ENCODE measurements at places on chromosomes 1 and 21.

- DNase-seq, result no peak
These were observed 149.4 kb downstream of the RERE start for GRCh38 chr1:8667869-8668594.

DNA sequence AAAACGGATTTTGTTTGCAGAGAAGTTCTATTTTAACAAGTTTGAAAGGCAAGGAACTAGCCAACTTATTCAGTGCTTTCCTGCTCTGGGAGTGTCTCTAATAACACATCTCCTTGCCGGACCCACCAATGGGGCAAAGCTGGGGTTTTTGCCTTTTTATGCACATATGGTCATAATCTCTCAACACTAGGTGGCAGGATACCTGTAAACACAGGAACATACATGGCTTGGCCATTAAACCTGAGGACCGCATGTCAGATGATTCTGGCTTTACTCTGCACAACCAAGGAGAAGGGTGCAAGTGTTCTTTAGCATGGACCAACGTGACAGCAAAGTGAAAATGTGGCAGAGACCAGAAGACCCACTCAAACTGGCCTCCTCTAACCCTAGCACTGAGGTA is 4.9 kb downstream of the TMEM9 start:
- DNase-seq, result no peak

- no peak for DNase-seq
These were observed 417.0 kb downstream of the PTBP2 start for GRCh38 chr1:97138515-97139032.

DNA sequence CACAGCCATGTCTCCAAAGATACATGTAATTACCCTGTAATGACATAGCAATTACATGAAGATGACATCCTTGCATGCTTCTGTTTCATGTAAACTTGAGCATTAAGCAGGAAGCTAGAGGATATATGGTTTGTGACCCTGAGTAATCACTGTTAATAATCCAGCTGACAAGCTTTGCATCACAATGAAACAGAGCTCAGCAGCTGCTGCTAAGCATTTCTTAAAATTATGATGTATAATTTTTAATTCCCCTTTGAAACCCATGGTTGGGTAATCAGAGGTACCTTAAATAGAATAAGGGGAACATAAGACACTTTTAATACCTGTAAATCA is 293.5 kb downstream of the NTNG1 start:
- DNase-seq, result no peak

GRCh38 chr1:154624746-154625643 is 17.0 kb upstream of the ADAR start:
- no peak for DNase-seq

GRCh38 chr21:33947451-33948095 is 32.0 kb upstream of the ATP5PO start:
- DNase-seq, result no peak

DNA sequence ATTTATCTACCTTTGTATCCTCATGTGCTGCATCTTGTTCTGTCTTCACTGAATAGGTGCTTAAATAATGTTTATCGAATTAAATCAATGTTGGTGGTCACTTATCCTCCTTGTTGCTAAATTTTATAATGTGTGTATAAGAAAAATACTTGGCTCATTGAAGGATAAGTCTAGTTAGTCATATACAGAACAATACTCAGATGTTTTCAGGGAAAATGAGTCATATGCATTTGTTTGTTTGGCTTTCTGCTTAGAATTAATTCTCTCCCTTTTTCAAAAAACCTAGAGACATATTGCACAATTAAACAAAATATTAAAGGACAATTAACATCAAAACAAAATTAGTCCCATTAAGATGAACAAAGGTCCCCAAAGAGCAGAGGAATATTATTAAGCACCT is 89.0 kb downstream of the UBE2U start:
- no peak for DNase-seq
